ENCODE measurements at places on chromosomes 12 and 14.
A peak's percentile ranks its signal among the peaks of the same experiment; 100 is the strongest.

GRCh38 chr14:75261820-75262219 lies 16.8 kb upstream of the FOS start:
- no peak for DNase-seq

DNA sequence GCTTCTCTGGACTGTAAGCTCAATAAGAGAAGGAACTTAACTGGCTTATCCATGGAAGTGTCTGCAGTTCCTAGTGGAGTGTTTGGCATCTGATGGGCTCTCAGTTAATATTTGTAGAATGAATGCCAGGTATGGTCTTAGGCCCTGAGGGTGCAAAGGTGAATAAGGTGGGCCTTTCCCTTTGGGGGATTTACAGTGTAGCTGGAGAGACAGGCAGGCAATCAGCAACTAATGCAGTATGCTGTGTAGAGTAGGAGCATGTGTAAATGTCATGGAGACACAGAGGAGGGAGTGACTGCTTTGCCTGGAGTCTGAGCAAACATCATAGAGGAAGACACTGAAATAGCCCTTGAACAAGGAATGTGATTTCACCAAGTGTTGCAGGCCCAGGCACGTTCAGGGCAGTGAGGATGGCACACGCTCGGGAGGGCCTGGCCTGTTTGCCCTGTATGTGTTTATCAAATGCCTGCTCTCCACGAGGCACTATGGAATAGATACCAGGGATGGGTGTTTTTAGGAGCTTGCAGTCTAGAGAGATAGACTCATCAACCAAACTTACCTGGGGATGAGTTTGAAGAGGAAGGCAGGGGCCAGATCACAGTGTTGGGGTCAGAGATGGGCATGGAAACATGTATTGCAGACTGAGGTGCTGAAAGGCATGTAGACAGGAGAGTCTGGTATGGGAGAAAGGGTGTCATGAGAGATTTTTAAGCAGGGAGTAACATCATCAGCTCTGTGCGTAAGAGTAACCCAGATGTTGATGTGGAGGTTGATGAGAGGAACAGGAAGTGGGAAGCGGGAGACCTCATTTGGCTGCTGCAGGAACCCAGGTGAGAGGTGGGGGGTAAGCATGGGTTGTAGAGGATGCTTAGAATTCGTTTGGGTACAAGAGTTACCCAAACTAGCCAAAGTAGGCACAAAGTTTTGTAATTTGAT lies 54.1 kb downstream of the PLXNC1 start:
- no peak for DNase-seq

DNA sequence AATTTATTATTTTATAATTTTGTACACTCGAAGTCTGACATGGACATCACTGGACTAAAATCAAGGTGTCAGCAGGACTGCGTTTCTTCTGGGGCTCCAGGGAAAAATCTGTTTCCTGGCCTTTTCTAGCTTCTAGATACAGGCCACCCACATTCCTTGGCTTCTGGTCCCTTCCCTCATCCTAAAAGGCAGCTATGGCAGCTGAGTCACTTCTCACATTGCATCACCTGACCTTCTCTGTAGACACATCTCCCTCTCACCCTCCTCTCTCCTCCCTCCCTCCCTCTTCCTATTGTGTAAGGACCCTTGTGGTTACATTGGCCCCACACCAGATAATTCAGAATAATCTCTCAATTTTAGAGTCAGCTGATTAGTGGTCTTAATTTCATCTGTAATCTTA lies 92.4 kb downstream of the RPS6KA5 start:
- no peak for DNase-seq

- no peak for DNase-seq
These were observed 4.5 kb downstream of the EFS start for GRCh38 chr14:23360496-23360895.

DNA sequence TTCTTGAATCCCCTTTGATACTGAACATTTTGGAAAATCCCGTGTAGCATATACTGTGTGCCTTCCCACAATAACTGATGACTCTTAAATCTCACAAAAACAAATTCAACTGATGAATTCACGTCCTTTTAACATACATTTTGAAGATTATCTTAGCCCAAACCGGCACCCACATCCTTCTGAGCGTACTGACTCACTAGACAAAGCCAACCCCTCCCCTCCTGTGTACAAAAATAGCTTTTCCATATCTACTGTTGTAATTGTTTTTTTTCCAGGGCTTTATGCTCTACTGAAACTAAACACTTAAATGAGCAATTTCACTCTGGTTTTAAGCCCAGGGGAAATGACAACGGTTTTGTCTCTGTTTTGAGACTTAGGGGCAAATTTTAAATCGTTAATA lies 109.4 kb upstream of the ATF7IP start:
- DNase-seq = peak; percentile 9

DNA sequence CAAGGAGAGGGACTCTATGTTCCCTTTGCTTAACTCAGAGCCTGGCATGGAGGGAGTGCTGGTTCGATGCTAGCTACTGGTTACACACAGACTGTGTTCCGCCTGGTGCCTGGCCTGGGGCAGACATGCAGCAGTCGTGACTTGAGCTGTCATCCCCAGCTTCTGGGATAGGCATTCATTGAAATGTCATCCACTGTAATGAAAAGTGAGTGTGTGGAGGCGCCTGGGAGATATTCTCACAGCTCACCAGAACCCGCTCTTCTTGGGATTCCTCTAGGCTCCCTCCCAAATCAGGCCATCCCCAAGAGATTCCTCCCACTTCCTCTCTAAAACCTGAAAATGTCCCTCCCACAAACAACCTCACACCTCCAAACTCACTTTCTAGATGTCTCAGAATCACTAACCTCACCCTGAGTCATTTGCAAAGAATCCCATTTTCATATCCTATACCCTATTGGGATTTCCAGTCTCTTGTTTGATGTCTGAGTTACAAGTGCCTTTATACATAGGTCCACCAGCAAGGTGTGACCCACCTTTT lies 82.8 kb downstream of the CRACR2A start:
- DNase-seq = no peak

DNA sequence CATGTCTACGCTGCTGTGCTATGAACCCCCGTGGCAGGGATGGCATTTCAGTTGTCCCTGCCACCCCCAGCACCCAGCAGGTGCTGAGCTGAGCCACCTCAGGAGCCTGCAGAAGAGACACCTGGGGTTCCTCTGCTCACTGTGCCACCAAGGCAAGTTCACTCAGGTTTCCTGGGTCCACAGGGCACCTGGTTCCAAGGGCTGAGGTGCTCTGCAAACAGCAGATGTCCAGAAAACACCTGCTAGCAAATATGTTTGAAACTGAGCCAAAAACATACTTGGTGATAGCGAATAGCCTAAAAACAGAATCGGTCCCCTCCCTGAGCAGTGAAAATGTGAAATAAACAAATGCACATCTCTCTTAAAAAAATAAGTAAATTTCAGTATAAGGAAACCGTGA lies 35.6 kb upstream of the GPR68 start:
- no peak for DNase-seq

DNA sequence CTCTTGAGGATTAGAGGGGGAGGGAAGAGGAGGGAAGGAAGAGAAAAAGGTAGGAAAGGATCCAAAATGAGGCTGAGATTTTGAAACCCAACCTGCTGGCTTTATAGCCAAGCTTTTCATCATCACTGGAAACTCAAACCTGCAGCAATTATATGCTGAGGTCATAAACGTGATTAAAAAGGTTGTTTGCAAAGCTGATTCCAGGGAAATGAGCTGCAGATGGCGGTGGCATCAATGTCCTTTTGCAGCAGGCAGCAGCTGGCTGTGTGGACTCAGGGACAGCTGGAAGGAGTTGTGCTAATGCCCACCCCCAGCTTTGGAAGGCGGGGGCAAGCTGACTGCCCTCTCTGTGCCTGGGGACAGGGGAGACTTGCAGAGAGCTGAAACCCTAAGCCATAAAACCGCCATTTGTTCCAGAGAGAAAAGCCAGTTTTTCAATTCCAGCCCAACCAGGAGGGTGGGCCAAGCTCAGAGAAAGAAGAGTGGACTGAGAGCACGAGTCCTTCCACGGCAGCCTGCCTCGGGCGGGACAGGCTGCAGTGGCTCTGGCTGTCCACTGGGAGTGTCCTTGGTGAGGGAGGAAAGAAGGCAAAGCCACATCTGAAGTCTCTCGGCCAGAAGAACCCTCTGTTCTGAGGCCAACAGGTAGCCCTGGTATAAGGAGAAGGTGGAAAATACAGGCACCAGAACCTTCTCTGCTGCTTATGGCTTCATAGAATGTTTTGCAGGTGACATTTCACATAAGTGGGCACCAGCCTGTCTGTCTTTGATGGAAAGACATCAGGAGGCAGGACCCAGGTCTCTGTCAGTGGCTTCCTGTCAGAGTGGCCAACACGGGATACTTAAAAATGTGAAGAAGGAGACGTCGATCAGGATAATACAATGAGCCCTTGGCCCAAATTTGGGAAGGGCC lies 90.7 kb downstream of the SINHCAF start:
- no peak for DNase-seq

GRCh38 chr14:98014851-98015615 lies 1217.9 kb downstream of the VRK1 start:
- DNase-seq = no peak

DNA sequence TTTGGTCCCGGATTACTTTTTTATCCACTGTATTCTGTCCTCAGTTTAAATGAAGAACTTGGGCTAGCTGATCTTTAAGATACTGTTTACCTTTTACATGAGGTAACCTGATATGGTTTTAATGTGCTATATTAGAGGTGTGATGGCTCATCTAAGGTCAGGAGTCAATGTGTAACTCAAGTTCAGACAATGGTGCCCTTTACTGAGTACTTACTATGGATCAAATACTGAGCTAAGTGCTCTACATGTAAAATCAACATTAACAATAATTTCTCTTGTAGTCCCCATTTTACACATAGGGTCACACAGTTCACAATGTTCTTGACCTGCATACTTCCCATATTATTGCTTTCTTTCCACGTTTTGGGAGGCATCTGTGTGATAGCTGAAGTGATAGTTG lies 79.2 kb downstream of the CEP83 start:
- no peak for DNase-seq

GRCh38 chr14:24692382-24693352 lies 58.7 kb upstream of the GZMB start:
- no peak for DNase-seq

GRCh38 chr14:76827696-76828296 lies 1.6 kb downstream of the LRRC74A start:
- no peak for DNase-seq

DNA sequence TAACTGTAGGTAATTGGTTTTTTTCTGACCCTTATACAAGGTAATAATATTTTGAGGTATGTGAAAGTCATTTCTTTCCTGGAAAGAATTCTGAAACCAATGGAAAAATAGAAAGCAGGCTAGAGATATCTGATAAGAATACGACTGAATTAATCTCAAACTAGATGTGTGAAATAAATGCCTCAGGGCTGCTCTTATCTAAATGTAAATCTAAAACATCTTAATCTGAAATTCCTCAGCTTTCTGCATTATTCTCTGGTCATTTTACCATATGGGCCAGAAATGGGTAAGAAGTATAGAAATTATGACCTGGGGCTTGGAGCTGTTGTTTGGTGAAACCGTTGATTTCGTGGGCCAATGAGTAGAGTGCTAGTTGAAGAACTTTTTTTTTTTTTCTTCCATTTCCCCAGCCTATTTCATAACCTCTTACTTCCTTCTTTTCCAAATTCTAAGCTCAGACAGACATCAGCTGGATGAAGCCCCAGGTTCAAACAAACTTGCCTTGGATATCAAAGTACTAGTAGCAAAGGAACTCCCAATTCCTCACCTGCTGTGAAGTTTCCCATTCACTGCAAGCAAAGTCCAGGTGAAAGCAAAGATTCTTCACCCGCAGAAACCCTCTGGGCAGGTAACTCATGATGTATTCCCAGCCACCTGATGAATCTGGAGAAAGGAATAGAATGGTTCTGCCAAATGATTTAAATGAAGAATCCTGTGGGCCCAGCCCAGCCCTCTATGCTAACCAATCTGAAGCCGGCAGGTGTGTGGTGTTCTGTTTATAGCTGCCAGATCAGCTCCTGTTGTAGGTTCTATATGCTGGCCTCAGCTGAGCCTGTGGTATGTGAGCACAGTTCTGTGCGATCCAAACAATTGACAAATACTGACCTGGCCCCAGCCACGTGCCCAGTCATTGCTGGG lies 9.7 kb upstream of the FOS start:
- DNase-seq = no peak

DNA sequence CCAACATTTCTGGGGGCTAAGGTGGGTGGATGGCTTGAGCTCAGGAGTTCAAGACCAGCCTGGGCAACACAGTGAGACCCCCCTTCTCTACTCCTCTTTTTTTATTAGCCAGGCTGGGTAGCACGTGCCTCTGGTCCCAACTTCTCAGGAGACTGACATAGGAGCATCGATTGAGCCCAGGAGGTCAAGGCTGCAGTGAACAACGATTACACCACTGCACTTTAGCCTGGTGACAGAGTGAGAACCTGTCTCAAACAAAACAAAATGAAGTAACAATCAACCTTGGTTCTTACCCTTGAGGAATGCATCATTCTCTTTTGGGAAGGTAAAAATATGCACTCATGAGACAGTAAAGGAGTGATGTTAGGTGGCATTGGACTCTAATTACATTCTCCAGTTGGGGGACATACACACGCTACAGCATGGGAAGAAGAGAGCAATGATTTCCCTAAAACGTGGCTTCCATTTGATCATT lies 3.9 kb upstream of the NIN start:
- no peak for DNase-seq

DNA sequence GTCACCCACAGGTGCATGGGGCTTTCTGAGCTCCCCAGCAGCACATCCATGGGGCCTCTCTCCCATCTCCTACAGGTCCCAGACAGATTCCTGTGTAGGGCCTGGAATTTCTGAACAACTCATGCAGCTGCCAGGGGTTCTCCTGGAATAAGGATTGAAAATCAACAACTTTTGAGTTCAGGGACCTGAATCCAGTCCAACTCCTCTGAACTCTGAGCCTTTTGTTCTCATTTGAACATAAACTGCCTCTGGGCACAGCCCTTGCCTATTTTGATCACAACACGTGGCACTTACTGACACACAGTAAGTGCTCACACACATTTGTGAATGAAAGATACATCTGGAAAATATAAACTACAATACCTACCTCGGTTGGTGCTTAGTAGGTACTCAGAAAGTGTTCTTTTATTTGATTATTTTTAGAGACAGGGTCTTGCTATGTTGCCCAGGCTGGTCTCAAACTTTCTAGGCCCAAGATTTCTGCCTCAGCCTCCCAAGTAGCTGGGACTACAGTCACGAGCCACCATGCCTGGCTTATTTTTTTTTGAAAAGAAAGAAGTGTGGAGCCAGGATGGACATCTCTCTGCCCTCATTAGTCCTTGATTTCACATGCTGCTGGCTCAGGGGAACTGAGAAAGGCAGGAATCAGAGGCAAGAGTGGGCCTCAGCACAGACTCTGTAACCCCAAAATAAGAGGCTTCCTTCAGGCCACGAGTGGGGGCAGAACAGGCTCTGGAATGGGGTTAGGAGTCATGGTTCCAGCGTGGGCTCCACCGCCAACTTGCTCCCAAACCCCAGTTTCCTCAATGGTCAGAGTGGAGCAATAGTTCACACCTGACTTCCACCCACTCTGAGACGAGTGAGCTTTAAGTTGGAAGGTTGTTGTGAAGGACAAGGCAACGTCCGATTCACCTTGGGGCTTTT lies 27.0 kb downstream of the SYNE3 start:
- DNase-seq = no peak

DNA sequence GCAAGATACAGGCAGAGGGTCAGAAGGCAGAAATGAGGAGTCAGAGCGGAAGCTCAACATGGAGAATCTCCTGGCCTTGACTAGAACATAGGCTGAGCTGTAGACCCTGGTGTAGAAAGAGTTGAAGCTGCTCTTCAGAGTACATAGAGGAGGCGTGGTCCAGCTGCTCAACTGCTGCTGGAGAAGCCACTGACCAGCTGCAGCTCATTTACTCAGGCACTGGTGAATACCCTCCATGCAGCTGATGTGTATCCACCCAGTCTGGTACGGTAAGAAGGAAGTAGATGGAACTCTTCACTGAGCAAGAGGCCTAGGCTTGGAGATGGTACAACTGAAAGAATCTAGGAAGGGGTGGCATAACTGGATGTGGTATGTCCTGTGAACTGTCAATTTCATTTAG lies 148.8 kb upstream of the DHRS4 start:
- no peak for DNase-seq

All from stimulated activated CD4-positive, alpha-beta T cell treated with anti-CD3 and anti-CD28 coated beads, TNF-alpha, amount 100 ng/mL, for 48 hours (primary cell).